ENCODE measurements at places on chromosomes 12 and 14.

DNA sequence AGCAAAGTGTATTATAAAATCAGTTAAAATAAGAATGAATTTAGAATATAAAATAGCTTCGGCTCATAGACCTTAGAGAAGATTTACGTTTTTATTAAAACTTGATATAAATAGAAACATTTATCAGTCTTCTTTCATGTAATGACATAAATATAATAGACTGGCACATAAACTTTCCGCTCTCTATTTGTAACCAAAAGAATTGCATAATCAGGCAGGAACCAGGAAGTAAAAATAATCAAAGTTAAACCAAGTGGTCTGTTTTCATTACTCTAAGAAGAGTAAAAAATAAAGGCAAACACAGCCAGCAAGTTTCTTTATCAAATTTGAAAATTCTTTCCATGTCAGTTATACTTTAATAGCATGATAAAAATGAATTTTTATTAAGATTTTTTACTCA, 46.3 kb upstream of the ATP2A2 start:
- DNase-seq = no peak

GRCh38 chr12:76726626-76727025, 37.3 kb upstream of the ZDHHC17 start:
- DNase-seq = no peak

- DNase-seq = no peak
Measured at GRCh38 chr12:113800201-113800600, 165.9 kb downstream of the RBM19 start.

- no peak for DNase-seq
Measured at GRCh38 chr12:14284184-14284722, 81.2 kb upstream of the ATF7IP start.

GRCh38 chr12:13163868-13164635, 32.5 kb upstream of the EMP1 start:
- no peak for DNase-seq

Measured in DND-41 (cell line).